Naive thymus-derived CD8-positive, alpha-beta T cell (primary cell): ENCODE measurements at places on chromosomes 1 and 21.

DNA sequence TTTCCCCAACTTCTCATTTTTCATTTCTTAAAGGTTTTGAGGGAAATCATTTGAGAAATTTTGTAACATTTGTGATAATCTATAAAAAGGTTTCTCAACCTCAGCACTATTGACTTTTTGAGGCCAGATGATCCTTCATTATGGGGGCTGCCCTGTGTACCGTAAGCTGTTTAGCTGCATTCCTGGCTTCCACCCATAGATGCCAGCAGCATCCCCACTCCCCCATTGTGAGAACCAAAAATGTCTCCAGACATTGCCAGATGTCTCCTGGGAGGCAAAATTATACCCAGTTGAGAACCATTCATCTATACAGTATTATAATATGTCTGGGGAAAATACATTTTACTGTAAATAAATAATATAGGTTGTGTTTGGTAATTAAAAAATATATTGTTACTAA is 146.0 kb downstream of the PBX1 start:
- DNase-seq, result no peak

DNA sequence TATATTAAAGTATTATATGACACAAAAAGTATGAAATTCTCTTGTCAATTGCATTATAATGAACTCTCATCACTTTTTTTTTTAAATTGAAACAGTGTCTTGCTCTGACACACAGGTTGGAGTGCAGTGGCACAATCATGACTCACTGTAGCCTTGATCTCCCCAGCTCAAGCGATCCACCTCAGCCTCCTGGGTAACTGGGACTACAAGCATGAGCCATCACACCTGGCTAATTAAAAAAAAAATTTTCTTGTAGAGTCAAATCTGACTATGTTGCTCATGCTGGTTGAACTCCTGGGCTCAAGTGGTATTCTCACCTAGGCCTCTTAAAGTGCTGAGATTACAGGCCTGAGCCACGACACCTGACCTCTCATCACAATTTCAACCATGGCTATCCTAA is 259.3 kb downstream of the S1PR1 start:
- no peak for DNase-seq

- no peak for DNase-seq
Measured at GRCh38 chr1:15254559-15254958, 7.5 kb downstream of the FHAD1 start.

DNA sequence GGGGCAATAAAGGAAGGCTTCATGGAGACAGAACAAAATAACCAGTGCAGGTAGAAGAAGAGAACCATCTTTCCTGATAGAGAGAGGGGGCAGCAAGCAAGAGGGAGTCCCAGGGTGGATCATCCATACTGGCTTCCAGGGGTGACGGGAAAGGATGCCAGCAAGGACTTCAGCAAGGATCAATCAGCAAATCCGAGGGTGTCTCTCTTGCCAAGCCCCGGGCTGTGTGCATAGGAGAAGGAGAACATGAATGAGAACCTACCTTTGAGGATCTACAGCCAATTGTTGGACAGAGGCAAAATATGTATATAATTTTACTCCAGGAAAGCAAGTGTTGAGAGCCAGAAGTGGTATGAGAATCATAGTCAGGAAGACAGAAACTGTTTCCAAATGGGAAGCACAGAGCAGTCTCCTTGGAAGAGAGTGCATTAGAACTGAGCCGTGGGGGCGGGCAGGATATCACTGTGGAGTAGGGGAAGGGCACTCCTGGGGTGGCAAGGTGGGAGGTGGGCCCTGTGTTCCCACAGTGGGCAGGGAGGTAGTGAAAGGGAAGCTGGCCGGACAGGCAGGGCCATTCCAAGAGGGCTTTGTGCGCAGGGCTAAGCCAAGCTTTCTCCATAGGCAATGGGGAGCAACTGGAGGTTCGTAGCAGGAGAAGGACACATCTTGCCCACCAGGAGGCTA is 1.1 kb upstream of the S100A9 start:
- no peak for DNase-seq

DNA sequence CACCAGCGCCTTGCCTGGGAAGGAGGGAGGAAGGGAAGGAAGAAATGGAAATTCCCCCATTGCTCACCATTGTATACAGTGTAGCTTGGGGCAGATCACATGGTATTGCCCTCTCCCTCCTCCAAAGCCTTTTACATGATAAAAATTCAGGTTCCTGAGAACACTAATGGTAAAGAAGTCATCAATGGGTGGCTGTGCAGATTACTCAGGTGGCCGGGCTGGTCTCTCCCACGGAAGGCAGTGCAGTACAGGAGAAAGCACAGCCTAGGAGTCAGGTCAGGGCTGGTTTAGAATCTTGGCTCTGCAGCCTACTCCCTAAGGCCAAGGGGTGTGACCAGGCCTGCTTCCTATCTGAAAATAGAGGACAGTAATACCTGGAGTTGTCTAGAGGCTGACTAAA is 107.9 kb downstream of the SUSD4 start:
- no peak for DNase-seq

DNA sequence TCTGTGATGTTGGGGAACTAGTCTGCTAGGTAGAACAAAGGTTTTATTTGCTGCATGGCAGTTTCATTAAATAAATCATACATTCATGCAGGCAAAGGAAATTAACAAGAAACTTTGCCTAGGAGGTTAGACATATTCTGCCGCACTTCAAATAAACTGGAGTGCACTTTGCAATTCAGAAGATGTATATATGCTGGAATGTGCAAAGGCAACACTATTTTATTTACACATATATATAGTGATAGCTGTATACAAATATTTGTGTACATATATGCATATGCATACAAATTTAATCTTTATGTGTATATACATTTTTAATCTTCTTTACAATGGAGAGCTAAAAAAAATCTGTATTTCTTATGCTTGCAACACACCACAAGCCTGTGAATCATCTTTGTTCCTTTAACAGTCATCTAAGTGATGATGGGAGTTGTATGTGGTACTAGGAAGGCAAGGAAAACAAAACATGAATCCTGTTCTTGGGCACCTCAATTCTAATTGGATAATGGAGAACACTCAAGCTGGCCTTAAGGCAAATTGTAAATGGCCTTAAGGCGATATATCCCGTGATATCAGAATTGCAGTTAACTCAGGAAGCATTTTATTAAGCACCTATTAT is 605.8 kb upstream of the CAMK1G start:
- no peak for DNase-seq

DNA sequence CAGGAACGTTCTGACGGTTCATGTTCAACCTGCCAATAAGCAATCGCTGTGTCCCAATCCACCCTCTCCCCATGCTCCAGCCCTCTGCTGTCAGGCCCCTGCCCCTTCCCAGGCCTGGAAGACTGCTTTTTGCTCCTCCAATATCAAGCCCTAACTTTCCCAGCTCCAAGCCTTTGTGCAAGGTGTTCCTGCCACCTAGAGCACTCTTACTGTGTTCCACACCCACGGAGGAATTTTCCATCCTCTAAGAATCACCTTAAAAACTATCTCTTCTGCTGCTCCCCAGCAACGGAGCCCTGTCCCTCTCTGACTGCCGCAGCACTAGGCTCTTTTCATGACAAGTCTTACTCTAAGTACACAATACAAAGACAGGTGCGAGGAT is 657.9 kb downstream of the AJAP1 start:
- no peak for DNase-seq

DNA sequence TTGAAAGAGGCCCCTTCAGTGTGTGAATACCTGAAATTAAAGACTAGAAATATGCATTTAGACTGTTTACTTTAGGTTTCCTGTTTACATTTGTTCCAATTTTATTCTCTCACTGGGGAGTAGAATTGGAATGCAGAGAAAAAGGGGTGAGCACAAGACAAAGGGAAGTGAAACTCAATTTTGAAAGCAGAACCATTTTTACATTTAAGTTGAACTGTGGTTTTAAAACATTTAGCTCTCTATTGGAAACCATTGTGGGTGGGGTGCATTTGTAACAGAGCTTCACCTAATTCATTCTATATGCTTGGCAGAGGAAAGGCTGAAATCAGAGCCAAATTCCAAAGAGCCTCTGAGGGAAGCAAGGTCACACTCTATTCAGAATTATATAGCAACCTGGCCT is 235.3 kb upstream of the C1orf105 start:
- no peak for DNase-seq

- no peak for DNase-seq
Measured at GRCh38 chr1:158328426-158328825, 2.9 kb downstream of the CD1B start.

DNA sequence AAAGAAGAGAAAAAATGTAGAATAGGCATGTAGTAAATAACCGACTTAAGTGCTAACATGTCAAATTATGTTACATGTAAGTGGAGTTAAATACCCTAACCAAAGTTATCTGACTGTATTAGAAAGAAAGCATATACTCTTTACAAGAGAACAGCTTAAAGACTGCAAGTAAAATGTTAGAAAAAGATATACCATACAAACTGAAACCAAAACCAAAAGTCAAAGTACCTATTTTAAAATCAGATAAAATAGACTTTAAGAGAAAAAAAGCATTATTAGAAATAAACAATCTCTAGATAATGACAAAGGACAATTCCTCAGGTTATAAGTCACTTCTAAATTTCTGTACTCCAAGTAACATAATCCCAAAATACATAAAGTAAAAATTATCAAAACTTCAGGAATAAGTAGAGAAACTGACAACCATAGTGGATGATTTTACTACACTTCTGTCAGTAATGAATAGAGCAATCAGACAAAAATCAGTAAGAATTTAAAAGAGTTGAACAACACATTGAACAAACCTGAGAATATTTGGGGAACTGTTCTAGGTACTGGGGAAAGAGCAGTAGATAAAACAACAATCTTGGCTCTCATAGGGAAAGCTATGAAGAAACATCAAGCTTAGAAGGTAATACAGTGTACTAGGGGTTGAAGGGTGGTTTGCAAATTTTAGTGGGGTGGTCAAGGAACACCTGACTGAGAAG is 127.3 kb downstream of the TBX19 start:
- DNase-seq, result no peak

DNA sequence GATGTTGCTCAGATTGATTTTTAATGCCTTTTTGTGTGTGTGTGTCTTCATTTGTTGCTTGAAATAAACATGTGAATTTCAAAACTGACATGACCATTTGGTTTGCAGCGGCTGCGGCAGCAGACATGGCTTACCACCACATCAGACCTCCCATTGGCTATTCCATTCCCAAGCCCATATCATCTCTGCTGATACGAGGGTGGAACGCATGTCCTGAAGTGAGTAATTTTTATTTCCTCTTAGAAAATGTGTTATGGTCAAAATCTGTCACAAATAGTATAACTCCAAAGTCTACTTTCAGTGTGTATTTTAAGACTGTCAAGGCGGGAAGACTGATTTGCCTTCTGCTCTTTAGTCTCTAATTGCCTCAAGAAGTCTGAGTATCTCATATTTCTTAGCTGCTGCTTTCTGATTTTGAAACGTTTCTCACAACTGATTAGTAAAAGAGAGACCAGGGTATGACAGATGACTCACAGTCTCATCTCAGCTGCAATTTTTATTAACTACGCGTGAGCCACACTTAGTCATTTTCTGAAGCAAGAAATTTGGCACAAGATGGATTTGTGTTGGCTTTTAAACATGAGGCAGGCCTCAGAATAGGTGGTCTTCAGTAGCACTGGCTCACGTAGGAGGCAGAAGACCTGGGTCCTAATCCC is 49.0 kb downstream of the LRRC53 start:
- DNase-seq, result no peak

DNA sequence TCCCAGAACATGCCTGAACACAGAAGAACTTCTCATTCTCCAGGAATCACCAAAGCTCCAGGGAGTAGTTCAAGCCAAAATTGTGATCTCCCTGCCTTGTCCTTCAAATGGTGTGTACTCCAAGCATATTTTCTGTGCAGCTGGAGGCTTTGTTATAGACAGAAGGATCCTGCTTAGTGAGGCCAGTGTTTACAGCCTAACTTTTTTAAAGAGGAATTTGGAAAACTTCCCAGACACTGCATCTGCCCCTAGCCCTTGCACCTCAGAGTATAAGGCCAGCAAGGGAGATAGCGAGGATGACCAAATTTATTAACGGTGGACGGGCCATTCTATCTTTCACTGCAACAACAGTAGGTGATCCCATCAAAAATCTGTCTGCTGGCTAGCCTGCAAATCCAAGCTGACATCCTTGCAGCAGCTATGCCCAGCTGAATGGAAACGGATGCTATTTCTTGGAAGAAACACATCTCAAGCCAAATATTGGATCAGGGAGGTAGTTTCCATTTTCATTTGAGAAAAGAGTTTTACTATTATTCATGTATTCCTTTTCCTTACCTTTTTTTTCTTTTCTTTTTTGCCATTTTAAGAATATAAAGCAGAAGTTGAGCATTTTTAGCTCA is 249.8 kb downstream of the USH2A start:
- DNase-seq, result no peak

DNA sequence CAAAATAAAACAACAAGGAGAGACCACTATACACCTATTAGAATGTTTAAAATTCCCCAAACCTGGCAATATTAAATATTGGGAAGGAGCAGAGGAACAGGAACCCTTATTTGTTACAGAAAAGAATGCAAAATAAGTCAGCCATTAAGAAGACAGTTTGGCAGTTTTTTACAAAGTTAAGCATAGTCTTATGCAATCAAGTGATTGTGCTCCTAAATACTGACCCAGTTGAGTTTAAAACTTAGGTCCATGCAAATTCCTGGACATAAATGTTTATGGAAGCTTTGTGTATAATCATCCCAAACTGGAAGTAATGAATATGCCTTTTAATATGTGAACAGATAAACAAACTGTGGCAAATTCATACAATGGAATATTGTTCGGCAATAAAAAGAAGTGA is 72.9 kb upstream of the RGS4 start:
- DNase-seq, result no peak
